Activated CD4-positive, alpha-beta T cell treated with anti-CD3 and anti-CD28 coated beads for 4 hours (primary cell): ENCODE measurements at places on chromosomes 3 and 15.

GRCh38 chr3:41356775-41357174 lies 157.5 kb downstream of the CTNNB1 start:
- DNase-seq, result no peak

DNA sequence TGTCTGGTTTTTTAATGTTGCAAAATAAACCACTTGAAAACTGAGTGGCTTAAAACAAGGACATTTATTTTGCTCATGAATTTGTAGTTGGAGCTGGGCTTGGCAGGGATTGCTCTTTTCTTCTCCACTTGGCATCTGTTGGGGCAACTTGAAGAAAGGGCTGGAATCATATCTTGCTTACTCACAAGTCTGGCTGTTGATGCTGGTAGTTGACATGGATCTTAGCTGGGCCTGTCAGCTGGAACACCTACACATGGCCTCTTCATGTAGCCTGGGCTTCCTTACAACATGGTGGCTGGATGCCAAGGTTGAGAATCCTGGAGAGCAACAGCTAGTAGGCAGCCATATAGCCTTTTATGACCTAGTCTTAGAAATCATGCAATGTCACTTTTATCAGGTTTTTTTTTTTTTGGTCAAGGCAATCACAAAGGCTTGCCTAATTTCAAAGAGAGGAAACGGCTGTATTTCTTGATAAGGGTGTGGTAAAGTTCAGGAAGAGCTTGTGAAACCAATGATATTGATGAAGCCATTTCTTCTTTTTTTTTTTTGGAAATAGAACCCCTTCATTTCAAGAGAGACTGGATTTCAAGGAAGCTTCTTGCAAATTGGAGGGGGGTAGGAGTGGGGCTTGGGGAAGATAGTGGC lies 262.1 kb downstream of the IL20RB start:
- DNase-seq, result no peak

- peak; percentile 69 for DNase-seq
These were observed 509.1 kb downstream of the SHQ1 start for GRCh38 chr3:72338942-72339669.

- DNase-seq, result no peak
These were observed 1.7 kb downstream of the SPCS1 start for GRCh38 chr3:52707585-52707984.

- no peak for DNase-seq
These were observed 9.4 kb upstream of the EID1 start for GRCh38 chr15:48868536-48868935.

DNA sequence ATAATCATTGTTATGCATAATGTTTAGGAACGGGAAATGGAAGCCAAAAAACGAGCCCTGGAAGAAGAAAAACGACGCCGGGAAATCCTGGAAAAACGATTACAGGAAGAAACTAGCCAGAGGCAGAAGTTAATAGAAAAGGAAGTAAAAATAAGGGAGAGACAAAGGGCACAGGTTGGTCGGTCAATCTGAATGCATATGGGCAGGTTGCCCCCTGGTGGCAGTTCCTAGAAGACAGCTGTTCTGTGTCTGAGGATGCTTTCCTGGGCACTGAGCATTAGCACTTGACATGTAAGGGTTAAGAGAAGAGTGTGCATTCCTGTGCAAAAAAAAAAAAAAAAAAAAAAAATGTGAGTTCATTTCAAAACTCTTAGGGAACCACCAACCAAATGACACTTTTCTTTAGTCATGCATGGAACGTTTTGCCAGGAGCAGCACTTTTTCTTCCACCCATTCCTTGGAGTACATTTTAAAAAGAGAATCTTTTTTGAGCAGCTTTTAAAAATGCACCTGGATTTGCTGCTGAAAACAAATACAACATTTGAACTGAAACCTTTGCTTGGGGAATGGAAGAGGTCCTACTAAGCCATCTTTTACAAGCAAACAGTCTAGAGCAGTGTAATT lies 11.1 kb upstream of the ABHD10 start:
- DNase-seq, result peak; percentile 76

GRCh38 chr3:110542552-110543150 lies 529.0 kb upstream of the NECTIN3 start:
- DNase-seq, result no peak

- peak; percentile 8 for DNase-seq
These were observed 524 bp upstream of the TOPBP1 start for GRCh38 chr3:133662278-133662651.

DNA sequence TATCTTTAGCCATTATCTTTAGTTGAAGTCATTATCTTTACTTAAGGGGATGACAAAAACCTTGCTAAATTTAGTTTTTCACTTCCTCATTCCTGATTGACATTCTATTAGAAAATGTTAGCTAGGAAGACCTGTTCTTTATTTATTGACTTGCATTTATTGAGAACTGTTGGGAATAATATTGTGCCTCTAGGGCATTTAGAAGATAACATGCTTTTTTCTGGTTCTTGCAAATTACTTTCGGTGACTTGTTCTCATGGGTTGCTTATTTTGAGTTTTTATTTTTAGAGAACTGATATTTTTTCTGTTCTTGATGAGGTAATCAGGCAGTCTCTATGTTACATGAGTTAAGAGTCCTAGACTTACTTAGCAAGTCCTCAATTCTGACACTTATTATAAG lies 48.3 kb upstream of the CTDSPL start:
- DNase-seq, result no peak

DNA sequence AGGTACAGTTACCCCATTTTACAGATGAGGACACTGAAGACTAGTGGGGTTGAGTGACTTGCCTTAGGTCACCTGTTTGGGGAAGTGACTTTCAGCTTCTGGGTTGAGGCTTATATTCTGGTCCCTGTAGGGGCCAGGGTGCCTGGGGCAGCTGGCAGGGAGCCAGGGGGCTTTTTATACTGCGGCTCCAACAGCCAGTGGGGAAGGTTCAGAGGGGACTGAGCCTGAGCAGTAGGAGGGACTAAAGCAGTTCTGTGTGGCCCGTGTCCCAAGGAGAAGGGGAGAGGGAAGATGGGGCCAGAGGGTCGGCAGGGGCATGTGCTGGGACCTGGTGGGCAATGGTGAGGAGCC lies 37.7 kb downstream of the SLC6A6 start:
- DNase-seq, result no peak

DNA sequence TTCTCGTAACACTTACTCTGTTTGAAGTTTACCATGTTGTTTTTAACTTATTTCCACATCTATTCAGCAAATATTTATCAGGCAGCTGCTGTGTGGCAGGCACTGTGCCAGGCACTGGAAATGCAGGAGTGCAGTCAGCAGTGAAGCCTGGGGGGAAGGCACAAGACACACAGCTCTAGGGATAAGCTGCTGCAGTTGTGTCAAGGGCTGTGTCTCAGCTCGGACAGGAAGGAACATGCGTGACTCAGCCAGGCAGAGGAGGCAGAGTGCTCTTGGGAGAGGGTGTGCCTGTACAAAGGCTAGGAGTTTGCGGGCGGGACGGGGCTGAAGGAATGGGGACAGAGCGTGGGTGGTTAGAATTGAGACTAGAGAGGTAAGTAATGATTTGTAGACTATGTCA lies 24.7 kb downstream of the LYSMD4 start:
- DNase-seq, result no peak

DNA sequence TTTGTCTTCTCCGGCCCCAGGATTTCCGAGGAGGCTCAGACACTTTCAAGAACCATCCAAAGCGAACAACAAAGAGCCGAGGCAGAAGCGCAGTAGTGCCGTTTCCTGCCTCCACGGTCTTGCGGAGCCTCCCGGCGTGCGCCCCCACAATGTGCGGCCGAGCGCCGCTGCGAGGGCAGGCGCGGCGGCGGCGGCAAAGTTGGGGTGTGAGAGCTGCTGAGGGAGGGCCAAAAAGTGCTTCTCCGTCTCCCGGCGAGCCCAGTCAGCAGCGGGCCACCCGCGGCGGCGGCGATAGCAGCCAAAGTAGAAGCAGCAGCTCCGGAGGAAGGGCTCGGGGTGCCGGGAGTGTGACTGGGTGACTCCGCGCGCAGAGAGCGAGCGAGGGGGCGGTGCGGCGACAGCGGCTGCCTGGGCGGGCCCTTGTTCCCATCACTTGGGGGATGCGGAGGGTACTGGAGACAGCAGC lies 749.1 kb downstream of the ROBO1 start:
- no peak for DNase-seq

- DNase-seq, result no peak
These were observed 1026.2 kb downstream of the PLOD2 start for GRCh38 chr3:145134738-145135137.

DNA sequence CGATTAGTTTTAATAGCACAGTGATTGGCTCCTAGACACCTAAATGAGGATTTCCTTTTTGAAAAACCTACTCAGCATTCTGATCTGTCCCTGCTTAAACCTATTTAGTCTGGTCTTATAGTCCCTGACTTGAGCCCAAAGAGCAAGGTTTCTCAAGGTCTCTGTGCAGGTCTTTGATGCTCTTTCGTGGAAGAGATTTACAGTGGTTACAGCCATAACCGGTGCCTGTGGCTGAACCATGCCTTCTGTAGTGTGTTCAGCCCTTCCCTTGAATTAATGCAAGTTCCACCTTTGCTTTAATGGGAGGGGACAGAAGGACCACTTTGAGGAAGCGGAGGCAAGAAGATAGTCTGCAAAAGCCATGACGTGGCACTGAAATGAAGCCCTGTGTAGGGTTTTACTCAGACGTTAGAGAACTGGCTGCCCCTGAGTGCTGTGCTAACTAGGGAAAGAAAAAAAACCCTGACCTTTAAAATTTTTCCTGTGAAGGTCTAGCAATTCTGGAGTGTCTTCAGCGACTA lies 43.0 kb downstream of the ZBTB38 start:
- DNase-seq, result peak; percentile 37

GRCh38 chr3:186035277-186035676 lies 73.6 kb downstream of the ETV5 start:
- no peak for DNase-seq

DNA sequence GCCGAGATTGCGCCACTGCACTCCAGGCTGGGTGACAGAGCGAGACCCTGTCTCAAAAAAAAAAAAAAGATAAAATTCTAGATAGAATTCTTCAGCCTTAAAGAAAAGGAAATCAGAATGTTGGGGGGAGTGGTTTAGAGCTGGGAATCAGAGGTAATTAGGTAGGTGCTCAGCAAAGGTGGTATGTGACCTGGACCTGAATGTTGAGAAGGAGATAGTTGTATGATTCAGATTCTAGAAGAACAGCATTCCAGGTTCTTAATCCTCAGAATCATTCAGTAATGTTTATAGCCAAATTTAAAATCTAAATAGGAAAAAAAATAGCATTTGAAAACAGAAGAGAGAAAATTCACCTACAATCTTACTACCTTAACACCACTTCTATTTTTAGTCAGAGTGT lies 71.3 kb upstream of the UBE2E1 start:
- no peak for DNase-seq

GRCh38 chr3:66297900-66298299 lies 77.1 kb downstream of the SLC25A26 start:
- DNase-seq, result no peak

DNA sequence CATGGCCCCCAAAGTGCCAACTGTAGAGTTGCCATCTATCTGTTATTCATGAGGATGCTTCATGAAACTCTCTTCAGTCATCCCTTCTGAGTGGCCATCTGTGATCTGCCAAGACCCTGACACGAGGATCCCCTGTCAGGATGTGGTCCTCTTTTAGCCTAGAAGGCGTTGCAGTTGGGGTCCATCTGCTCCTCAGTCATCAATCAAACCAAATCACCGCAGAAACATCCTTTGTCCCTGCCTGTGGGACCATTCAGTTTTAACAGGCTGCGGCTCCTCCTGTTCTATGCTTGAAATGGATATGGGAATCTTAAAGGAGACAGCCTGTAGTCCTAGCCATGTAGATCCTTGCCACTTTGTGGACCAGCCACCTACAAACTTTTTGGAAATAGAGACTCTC lies 5.9 kb upstream of the RPS27L start:
- DNase-seq, result no peak

DNA sequence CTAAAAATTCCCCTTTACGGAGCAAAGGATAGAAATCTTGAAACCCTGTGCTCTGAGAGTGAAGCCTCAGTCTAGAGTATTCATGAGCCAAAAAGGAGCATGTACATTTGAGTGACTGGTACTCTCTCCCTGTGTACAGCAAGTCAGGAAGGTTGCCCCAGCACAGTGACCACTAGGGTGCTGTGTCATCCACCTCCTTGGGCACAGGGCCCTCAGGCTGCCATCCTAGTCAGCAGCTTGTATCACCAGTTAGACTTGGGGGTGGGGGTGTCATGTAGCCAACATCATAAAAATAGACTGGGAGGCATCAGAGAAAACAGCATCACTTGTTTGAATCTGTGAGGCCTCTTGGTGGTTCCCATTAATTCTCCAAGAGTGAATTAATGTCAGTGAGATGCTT lies 12.0 kb downstream of the NME9 start:
- no peak for DNase-seq

- DNase-seq, result no peak
These were observed 27.7 kb downstream of the ABTB1 start for GRCh38 chr3:127700406-127700805.

DNA sequence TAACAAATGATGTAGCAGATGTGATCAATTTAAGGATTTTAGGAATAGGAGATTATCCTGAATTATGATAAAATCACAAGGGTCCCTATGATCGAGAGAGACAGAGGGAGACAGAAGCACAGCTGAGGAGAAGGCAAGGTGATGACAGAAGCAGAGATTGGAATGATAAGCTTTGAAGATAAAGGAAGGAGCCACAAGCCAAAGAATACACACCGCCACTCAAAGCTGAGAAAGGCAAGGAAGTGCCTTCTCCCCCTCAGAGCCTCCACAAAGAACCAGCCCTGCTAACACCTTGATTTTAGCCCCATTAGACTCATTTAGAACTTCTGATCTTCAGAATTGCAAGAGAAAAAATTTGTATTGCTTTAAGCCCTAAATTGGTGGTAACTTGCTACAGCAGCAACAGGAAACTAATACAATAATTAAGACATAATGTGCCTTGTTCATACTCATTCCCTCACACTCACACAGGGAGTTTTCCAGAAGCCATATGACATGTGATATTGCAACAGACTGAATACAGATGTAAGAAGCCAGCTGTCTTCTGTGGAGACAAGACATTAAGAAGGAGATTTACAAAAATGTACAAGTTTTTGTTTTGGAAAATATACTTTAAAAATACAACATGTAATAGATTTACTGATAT lies 38.2 kb downstream of the TRANK1 start:
- no peak for DNase-seq

DNA sequence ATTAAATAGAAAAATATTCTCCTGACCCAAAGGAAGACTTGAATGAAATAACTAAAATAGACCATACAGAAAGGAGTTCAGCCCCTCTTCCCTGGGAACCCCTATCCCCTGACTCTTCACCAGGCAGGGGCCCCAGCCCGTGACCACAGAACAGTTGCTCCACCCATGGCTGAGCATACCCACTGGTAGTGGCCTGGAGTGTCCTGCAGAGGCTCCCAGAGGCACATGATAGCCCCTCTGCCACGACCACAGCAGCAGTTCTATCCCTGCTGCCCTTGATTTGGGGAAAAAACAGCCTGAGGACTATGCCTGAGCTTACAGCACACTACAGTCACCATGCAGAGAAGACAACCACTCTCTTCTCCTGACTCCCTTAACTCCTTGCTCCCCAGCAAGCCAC lies 31.8 kb downstream of the TTC14 start:
- DNase-seq, result no peak
